Right cardiac atrium (tissue), 5 donors: ENCODE measurements at places on chromosomes 5 and 9. TPM values are rescaled to one million over a fixed set of nuclear protein-coding genes. Genes with fewer than 3 reads are reported as not detected.

The TTLL11 gene
- total RNA-seq: 6.0 TPM

The LCN1 gene
- not detected for total RNA-seq

The RPL7A gene
- total RNA-seq: 1,066 TPM

The GM2A gene
- 43.4 TPM for total RNA-seq

The DNAJA1 gene
- total RNA-seq: 103 TPM

The PRDM9 gene
- total RNA-seq: not detected

The FBP2 gene
- total RNA-seq: 0.23 TPM

The OR13C3 gene
- not detected for total RNA-seq

The RARS1 gene
- 48.3 TPM for total RNA-seq

The SPATA31A3 gene
- not detected for total RNA-seq

The GMCL2 gene
- total RNA-seq: not detected

DNA sequence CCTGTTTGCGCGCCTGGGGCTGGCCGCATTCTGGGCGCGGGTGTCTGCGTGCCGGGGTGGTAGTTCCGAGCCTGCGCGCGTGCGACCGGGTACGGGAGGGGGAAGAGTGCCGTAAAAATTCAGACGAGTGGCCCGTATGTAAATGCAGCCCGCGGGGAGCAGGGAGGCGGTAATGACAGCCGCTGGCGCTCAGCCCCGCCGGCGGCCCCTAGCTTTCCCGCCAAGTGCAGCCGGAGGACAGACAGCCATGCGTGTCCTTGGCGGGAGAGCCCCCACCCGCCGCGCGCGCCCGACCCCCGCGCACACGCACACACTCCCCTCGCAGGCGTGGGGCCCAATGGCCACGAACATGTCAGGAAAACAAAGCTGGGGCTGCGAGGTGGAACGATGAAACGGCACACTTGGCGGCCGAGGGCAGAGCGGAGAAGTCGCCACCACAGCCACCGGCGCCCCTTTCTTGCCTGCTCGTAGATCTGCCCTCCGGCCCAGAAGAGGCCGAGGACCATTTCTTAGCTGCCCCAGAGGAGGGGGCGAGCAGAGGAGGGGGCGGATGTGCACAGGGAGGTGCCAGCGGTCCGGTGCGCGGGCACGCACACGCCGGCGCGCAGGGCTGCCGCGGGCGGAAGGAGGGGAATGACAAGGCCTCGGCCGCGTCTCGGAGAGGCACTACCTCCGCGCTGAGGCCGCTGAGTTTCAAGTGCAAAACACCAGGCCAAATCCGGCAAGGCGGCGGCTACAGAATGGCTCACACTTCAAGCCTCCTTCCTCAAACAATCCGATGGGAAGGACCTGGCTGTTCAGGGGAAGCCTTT is 208.4 kb downstream of the MEF2C start:
- DNase-seq: peak; percentile 55

- no peak for DNase-seq
These were observed 86.9 kb upstream of the TTC23L start for GRCh38 chr5:34751807-34752736.

- DNase-seq: no peak
These were observed 13.7 kb downstream of the SUB1 start for GRCh38 chr5:32598997-32599549.

GRCh38 chr5:110807169-110807568 is 68.4 kb downstream of the SLC25A46 start:
- peak; percentile 74 for DNase-seq

- DNase-seq: no peak
These were observed 77.3 kb upstream of the ITGA1 start for GRCh38 chr5:52710310-52710971.

DNA sequence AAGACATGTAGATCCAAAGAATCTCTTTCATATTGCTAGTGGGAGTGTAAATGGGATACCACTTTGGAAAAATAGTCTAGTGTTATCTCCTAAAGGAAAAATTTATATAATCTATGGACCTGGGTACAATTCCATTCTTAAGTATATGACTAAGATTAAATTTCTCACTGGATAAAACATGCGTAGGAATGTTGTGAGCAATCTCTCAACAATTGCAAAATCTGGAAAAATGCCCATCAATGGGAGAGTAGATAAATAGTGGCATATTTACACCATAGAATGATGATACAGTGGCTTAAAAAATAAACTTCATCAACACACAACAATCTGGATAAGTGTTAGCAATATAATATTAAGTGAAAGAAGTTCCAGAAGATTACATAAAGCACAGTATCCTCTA is 469.5 kb downstream of the MAN2A1 start:
- no peak for DNase-seq

GRCh38 chr9:34343605-34344004 is 14.2 kb downstream of the NUDT2 start:
- no peak for DNase-seq

DNA sequence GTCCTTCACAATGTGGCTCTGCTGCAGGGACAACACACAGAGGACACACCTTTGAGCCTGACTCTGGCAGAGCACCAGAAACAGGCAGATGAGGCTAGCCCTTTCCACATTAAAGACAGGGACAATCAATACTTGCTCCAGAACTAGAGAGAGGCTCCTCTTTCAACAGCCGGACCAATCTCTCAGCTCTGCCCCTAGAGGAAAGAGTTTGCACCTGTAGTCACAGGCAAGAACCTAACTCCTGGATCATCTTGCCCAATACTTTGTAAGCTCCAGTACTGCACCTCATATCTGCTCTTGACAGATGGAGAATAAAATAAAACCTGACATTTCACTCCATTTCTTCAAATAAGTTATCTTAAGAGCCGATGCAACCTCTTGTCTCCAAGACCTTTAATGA is 52.1 kb downstream of the EPB41L4A start:
- no peak for DNase-seq

GRCh38 chr5:151721812-151722391 is 35.2 kb upstream of the SPARC start:
- DNase-seq: no peak

DNA sequence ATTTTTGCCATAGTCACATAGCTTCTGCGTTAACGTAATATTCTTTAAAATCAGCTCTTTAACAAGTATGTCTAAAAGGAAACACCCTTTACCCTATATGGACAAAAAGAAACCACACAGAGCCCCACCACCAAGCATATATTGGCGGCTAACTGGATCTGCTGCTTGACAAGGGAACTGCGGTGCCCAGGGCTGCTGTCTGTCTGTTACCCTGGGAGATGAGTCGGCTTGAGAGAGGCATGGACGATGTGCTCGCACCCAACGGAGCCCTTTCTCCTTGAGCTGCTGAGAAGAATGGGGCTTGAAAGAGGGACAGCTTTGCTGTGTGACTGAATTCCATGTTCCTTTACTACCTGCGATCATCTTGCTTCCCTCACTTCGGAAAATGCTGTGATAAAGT is 158.6 kb upstream of the SHB start:
- no peak for DNase-seq

- no peak for DNase-seq
These were observed 176.1 kb upstream of the HMHB1 start for GRCh38 chr5:143635888-143636287.

- no peak for DNase-seq
These were observed 17.7 kb downstream of the LPAR1 start for GRCh38 chr9:111020594-111020993.

DNA sequence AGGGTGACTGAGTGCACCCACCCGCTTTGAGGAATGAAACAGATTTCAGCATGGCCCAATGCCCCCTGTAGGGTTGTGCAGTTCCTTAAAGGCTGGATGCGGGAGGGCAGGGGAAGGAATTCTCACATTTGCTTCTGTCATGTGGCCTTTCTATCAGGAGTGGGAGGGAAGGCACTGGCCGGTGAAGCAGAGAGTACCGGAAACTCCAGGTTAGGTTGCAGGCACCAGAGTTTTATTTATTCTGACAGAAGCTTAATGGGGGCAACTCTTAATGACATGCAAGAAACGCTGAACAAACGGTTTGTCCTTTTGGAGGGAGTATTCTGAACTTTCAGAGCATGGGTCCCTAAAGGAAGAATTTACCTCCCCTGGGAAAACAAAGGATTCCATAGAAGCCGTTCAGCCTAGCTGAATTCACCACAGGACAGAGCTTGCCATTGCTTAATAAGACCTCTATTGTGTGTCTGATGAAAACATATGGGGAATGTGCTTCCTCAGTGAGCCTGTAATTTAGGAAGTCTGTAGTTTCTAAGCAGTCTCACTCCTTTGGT is 44.1 kb upstream of the EQTN start:
- no peak for DNase-seq

GRCh38 chr5:177447611-177448243 is 1.1 kb downstream of the PRR7 start:
- DNase-seq: no peak

DNA sequence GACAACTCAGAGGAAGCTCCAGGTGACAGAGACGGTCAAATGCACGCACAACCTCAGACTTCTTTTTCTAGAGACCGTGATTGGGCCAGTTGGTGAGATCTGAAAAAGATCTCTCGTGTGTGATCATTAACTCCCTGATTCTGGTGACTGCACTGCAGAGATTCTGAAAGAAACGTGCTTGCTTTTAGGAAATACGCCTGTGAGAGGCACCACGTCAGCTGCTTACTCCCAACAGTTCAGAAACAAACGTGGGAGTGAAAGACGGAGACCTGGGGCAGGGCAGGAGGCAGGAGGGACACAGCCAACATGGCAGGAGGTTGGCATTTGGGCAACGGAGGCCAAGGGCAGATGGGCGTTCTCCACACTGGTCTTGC is 15.9 kb downstream of the SLC12A7 start:
- DNase-seq: no peak

- DNase-seq: no peak
These were observed 62.0 kb downstream of the DROSHA start for GRCh38 chr5:31469886-31470285.

DNA sequence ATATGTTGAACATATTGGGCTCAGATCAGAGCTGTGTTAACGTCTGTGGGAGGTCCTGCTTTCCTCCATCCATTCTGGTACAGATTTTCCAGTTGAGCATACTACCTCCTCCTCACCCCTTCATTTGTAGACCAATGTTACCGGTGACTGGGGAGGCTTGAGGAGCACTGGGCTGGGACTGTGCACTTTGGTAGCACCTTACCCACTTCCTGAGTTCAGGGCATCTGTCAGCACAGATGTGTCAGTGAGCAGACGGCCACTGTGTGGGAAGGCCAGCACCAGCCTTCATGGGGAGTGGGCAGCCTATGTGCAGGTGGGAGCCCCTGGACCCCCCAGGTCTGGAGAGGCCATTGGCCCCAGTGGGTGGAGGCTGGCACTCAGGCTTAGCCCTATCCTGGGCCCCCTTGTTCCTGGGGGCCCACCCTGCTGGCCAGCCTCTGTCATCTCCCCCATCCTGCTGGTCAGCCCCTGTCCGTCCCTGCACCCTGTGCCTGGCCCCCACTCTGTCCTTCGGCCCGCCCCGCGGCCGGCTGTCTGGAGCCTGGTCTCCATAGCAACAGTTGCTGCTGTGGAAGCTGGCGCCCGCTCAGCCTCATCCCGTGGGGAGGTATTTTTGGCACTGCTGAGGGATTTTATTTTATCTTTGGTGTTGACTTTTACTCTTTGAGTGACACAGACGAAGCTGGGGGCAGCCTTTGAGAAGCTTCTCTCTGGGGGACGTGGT is 21.3 kb downstream of the WNK2 start:
- peak; percentile 79 for DNase-seq

GRCh38 chr9:38149647-38150046 is 80.6 kb upstream of the SHB start:
- no peak for DNase-seq

DNA sequence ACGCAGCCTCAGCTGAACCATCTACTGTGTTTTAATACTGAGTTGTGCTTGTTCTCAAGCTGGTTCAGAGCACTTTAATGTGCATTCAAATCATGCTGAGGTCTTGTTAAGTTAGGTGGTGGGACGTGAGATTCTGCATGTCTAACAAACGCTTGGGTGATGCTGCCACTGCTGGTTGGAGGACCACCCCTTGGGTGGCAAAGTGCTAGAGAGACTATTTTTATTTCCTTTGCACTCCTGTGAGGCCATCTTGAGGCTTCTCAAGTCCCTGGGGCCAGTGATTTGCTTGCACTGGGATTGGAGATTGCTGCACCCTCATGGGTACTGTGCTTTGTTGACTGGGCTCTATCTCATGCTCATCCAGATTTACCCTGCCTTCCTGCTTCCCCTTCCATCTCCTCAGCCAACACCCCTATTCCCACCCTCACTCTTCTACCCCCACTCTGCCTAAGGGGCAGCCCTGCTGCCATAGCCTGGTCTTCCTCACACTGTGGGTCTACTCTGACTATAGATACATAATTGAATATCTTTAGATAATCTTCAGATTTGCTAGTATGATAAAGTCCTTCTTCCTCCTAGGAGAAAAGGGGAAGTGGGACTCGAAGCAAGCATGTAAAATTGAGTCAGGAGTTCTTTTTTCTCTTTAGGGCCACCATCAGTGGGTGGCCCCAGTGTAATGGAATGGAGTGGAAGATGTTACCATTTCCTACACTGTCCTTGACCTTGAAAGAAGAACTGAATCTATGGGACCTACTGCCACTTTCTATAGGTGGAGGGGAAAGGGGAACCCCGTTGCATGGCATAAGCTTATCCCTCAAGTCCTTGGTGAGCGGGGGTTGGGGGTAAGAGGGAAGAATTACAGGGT is 45.1 kb upstream of the SUB1 start:
- no peak for DNase-seq

- DNase-seq: no peak
These were observed 20.8 kb upstream of the TCERG1 start for GRCh38 chr5:146426305-146426704.

DNA sequence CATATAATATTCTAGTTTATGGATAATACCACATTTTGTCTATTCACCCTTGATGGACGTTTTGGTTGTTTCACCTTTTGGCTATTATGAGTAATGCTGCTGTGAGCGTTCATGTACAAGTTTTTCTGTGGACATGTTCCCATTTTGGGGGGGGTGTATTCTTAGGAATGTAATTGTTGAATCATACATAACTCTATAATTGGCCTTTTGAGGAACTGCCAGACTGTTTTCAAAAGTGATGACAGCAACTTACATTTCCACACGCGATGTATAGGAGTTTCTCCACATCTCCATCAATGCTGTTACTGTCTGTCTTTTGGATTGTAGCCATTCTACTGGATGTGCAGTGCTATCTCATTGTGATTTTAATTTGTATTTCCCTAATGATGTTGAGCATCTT is 69.8 kb downstream of the SLC46A2 start:
- DNase-seq: no peak

DNA sequence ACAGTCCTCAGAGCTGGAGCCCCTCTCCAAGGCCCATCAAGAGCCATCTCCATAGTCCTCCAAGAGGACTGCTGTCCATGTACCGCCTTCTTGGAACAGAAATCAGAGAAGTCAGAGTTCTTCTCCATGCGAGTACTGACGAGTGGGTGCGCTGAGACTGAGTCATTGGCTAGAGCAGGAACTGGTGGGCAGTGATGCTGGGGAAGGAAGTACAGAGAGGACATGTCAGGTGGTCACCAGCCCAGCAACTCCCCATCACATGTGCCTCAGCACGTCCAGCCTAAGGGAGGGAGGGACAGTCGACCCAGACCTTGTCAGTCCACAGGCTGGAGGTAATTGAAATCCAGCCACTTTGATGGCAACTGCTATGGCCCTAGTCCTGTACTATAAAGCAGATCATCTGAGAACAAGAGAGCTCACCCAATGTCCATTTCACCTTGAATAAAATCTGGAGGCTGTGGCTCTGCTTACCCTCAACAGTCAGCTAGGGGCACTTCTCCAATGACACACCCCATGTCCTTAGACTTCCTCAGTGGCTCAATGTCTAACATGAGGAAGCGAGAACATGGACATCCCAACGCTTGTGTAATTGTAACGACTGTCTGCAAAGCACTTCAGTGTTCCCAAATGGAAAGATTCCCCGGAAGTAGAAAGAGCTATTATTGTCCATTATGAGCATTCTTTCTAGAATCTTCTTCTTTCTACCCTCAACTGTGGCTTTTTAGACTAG is 15.0 kb upstream of the FBP1 start:
- no peak for DNase-seq
